HT-29 (cell line): ENCODE measurements at places on chromosomes 16 and 17.

- no peak for DNase-seq
Measured at GRCh38 chr16:48447428-48447827, 62.2 kb upstream of the SIAH1 start.

GRCh38 chr17:68184816-68185436 is 62.9 kb upstream of the AMZ2 start:
- DNase-seq, result no peak

DNA sequence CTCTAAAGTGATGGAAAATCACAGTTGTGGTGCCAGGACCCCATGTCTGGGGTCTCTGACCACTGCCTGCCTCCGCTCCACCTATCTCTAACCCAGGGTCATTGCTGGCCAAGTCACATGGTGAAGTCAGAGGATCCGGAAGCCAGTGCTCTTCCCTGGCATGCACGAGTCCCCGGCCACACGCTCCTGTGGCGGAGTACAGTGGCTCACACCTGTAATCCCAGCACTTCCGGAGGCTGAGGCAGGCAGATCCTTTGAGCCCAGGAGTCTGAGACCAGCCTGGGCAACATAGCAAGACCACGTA is 21.5 kb upstream of the RBFOX3 start:
- no peak for DNase-seq

GRCh38 chr17:29710520-29710884 is 87.8 kb upstream of the CORO6 start:
- no peak for DNase-seq

DNA sequence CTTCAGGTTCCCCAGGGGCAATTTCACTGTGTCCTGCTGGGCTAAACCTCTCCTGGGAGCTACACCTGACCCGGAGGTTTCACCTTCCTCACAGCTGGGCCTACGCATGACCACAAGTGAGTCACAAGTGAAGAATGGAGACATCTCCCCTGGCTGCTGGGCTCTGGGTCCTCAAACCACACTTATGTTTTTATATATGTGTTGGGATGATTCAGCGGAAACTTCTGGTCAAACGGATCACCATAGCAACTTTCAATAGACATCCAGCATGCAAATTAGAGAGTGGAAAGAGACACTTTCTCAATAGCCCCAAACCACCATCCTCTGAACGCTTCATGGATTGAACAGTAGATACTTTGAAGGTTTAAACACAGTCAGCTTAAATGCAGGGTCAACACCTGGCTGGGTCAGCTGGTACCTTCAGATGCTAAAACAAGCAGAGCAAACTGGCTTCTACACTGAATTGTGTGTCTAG is 28.0 kb upstream of the MAF start:
- no peak for DNase-seq

GRCh38 chr16:6937641-6938040 is 395.0 kb upstream of the RBFOX1 start:
- DNase-seq, result no peak
